ENCODE measurements at places on chromosomes 7 and 10. TPM values are rescaled to one million over a fixed set of nuclear protein-coding genes. Genes with fewer than 3 reads are reported as not detected.

Gene LRRC4
- 3.9 TPM for total RNA-seq

Gene CYP2W1
- not detected for total RNA-seq

DNA sequence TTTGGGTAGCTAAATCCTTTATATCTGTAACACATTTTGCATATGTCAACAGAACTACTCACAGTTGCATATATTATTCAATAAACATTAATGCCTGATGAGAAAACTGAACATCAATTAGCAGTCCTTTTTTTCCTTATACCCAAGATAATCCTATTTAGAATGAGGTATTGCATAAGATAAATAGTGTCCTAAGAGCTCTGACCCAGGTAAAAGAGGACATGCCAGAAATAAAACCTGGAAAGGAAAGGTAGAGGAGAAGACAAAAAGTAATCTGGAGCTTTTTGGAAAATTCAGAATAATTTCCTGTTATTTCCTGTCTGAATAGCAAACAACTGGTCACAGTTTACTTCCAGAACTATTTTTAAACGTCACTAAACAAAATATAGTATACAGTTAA, 204.4 kb downstream of the PLXDC2 start:
- no peak for DNase-seq

- no peak for DNase-seq
Observed at GRCh38 chr7:157001920-157002818, 8.3 kb downstream of the MNX1 start.

GRCh38 chr10:95531058-95531809, 29.9 kb downstream of the SORBS1 start:
- no peak for DNase-seq

DNA sequence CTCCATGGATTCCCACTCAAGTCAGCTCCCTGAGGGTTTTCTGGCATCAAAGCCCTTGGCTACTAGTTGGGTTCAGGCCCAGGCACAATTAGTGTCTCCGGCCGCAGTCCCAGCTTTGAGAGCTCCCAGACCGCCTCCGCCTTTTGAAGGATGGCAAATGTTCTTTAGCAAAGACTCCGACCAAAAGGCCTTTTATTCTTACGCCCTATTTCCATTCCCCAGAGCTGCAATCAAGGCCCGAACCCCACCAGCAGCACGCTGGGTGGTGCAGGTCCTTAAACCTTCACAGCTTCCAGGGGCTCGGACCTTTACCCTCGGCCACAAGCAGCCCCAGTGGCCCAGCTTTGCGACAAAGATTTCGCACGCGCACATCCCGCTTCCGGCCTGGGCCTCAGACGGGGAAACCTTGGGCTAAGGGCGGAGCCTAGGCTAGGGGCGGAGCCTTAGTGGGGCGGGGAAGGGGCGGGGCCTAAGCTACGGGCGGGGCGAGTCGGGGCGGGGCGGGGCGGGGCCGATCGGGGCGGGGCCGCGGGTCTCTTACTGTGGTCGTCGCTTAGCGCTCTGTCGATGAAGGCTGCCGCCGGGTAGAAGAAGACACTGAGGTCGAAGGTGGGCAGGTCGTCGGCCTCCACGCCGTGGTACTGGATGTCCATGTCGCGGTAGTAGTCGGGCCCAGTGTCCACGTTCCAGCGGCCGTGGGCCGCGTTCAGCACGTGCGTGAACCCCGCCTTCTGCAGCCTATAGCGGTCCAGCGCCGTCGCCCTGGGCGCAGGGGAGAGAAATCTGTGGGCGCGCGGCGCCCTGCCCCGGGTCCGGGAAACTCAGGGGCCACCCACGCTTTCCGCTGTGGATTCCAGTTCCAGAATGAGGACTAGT, 68.0 kb upstream of the SAMD8 start:
- DNase-seq, result no peak

DNA sequence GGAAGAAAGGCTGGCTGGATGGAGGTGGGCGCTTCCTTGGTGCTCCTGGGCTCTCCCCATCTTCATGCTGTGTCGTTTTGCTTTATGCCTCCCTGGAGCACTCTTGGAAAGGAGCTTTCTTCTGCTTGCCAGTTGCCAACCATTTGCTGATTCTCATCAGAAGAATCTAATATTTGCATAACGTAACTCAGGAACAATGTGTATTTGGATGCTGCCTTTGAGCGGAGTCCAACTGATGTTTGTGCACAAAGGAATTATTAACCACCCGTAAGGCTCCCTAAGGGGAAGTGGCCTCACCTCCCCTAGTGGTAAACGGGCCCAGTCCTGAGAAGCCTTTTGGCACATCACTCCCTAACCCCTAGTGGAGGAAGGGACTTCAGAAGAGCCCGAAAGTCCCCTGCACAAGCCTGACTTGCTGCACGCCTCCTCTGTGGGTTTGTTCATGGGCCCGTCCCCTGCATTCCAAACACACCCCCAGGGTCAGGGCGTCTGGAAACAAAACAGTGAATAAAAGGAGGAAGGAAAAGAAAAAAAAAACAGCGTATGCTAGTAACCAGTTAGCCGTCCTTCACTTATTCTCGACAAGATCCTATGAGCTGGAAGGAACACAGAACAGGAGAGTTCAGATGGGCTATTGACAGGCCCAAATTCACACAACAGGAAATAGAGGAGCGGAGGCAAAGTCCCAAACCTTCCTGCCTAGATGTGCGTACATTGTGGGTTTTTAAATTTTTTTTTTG, 602.2 kb downstream of the LRMDA start:
- no peak for DNase-seq

DNA sequence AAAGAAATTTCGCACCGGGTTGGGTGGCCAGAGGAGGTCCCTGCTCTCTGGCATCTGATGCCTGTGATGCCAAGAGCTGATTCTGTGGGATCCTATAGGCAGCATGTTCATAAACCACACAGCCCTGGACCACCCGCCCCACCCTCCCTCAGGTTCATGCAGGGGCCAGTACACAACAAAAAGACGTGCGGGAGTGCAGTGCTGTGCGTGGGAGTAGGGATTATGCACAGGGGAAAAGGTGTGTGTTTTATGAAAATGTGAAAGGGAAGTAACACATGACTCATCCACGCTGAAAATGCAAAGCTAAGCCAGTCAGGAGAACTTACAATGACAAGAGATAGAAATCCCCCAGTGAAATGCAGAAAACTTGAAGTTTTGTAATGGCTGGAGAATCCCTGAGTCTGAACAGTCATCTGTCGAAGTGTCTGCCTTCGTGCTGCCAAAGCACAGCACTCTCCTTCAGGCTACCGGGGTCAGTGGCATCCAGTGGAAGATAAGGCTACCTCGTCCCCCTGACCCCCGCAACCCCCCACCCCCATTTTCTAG, 1.1 kb downstream of the KIAA1217 start:
- DNase-seq, result no peak

- no peak for DNase-seq
Observed at GRCh38 chr10:94677691-94678090, 5.8 kb upstream of the CYP2C18 start.

DNA sequence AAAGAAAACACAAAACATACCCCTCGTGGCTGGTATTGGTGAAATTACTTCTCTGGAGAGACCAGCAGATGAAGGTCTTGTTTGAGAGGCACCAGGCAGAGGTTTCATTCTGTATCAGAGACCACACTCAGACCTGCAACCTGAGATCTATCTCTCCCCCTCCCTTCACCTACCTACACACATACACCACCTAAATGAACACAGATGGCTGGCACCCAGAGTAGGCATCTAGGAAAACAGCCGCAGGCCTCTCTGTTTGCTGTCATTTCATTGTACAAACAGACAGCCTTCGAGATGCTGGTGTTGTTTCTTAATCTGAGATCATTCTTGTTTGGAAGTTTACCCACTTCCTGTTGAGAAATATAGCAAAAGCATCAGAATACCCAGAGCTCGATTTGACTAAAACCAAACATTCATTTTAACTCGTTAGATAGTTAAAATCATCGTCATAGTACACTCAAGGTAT, 173.9 kb upstream of the SLC25A13 start:
- DNase-seq, result no peak

DNA sequence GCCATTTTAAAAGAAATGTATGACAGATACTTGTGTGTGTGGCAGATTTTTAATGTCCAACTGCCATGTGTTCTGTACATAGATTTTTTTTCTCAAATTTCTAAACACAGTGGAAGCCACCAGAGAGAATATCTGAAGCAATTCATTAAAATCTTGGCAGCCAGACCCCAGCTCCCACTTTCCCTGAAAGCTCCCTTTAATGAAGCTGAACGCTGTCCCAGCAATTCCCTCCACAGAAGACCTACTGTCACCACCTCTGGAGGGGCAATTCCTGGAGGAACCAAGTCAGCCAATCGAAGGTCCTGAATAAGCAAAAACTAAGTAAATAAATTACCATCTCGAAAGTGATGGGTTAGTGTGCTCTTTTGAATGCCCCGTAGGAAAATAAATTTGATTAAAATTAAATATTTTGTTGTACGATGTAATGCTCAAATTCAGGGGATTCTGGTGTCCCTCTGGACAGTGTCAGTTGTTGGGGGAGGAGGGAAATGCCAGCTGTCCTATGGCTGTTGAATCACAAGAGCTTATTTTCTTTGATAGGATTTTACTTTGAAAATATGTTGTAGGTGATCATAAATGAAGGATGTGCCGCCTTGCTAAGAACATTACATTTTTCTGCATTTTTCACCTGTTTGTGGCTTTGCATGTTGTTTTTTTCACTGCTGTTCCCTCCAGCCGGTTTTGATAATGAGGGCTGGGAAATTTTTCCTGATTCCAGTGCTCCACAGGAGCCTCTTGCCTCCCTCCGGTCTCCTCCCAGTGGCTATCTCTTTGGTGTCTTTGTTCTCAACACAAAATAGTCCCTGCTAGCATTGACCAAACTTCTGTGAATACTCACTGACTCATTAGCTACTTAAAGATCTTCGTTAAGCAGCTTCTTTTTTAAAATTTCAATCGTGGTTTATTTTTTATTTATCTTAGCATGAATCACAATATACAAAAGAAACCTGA, 9.2 kb upstream of the GSAP start:
- DNase-seq, result no peak

DNA sequence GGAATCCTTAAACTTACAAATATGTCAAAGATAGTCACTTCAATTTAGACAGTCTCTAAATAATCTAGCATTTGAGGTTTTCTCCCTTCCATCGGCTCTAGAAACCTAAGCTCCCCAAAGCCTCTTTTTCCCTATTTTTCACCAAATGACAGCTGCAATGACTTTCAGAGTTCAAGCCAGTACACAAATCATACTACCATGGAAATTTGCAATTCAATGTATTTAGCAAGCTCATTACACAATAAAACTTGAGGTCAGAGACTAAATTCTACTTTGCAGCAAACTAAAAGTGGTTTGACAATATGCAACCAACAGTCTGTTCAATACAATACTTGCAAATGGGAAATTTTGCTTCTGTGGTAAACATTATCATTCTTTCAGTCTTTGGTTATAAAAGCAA, 80.3 kb downstream of the SKIDA1 start:
- DNase-seq, result no peak

- no peak for DNase-seq
Observed at GRCh38 chr10:96588616-96589419, 2.0 kb upstream of the TM9SF3 start.

DNA sequence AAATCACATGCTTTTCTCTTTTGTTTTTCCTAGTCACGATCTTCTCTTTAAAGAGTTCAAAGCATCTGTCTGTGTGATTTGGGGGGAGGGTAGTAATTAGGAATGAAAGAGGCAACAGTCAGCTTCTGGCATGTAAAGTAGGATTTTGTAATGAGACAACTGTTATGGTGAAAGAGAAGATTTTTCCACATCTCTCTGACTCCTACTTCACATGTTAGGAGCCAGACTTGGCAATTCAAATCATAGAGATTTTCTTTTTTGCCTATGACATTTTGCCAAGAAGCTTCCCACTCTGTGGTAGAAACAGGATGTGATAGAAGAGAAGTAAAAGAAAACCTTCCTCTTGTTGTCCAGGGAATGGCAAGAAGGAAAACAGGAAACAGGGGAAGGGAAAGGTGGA, 38.3 kb upstream of the KLHL7 start:
- DNase-seq, result no peak

GRCh38 chr10:130772676-130773075, 538.8 kb downstream of the TCERG1L start:
- DNase-seq, result no peak

All from left cardiac atrium (tissue), 4 donors.